ENCODE measurements at places on chromosomes 1 and 21. TPM values are rescaled to one million over a fixed set of nuclear protein-coding genes. Genes with fewer than 3 reads are reported as not detected.

Gene RNU1-2
- 255 TPM for total RNA-seq

Gene C1orf115
- 1.2 TPM for total RNA-seq

Gene ARPC5
- total RNA-seq, result 446 TPM

Gene C1orf226
- 2.9 TPM for total RNA-seq

Gene MARK1
- 0.34 TPM for total RNA-seq

Gene CCDC30
- total RNA-seq, result 1.8 TPM

Gene INAVA
- 4.6 TPM for total RNA-seq

Gene ARMH1
- total RNA-seq, result not detected

All from A172 (cell line).